ENCODE measurements at places on chromosomes 4 and X.

DNA sequence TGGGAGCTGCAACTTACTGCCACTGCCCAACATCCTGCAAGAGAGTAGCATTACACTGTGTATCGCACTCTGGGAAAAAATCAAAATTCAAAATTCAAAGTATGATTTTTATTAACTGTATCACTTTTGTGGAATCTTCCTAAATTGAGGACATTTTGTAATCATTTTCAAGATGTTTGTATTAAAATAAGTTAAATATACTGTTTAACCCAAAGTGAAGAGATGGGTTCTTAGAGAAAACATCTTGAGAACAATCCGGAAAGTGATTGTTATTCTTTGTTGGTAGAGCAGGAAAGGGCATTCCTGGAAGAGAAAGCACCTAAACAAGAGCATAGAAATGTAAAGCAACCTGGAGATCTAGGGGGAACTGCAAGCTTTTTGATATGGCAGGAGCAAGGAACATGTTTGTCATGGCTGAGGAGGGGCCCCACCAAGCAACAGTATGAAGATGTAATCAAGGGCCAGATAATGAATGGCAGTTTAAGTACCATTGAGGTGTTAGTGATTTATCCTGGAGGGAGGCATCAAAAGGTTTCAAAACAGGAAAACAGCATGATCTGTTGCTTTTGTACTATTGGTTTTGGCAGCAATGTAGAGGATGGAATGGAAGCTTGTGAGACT lies 14.1 kb upstream of the SEC24D start:
- no peak for DNase-seq

DNA sequence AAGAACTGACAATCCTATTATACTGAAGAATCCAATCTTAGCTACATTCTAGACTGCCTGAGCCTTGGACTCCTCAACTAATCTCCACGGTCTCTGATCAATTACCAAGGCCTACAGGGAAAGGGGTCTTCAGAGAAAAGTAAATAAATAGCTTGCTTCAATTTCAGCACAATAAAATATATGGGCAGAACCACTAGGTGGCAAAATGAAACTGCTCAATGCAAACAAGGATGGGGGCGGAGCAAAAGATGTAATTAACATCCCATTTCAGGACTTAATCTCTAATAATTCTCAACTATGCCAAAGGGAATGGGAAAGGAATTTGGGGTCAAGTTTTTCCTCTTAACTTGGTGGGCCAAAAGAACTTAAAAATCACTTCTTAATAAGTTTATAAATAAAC lies 78.4 kb upstream of the MAP3K15 start:
- peak; percentile 6 for DNase-seq

- DNase-seq, result no peak
Observed at GRCh38 chr4:11598591-11598990, 169.9 kb upstream of the HS3ST1 start.

GRCh38 chr4:159010100-159010499 lies 92.8 kb upstream of the RAPGEF2 start:
- no peak for DNase-seq

DNA sequence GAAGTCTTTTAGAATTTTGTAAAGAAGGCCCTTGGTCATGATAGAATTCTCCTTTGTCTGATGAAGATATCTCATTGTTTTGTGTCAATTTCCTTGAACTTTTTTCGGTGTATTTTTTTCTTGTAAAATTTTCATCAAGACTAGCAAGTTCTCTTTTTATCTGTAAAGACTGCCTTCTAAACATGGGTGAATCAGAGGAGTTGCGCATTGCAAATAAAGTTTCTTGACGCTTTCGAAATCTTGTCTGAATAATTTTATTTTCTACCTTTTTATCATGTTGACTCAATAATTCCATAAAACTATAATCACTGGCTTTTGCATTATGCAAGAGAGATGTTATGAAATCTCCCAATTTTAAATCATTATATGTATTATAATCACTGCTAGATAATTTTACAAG lies 66.2 kb downstream of the NCAPG start:
- no peak for DNase-seq

DNA sequence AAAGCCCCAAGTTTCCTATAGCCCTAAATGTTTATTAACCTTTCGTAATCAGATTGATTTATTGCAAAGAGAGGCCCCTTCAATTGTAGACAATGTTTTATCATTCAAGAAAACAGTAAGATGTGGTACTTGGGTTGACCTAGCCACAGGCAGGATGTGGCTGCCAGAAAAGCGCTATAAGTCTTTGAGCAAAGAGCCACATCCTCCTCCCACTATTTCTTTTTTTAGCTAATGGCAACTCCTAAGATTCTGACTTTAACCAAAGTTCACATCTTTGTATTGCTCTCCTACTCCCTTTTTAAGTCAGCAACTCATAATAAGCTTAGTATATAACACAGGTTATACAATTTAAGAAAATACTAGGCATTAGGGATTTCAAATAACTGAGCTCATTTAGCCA lies 70.7 kb upstream of the PPP3CA start:
- peak; percentile 64 for DNase-seq
